ENCODE measurements at places on chromosomes 1 and 21.

DNA sequence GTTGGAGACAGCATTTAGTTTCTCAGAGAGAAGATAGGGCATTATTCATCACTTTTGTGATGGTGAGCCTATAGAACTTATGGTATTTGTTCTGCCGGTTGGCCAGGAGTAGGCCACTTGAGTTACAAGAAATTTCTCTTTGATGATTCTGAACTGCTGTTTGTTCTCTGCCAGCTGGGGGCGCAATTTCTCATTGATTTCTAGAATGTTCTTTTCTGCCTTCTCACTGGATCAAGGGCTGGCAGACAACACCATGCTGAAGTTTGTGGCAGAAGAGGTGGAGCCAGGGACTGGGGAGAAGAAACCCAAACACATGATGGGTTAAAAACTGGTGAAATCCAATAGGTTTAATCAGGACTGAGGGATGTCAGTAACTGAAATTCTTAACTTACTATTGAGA lies 360.6 kb downstream of the FAM72C start:
- no peak for DNase-seq

- DNase-seq: peak; percentile 53
Observed at GRCh38 chr1:116390195-116390594, 17.2 kb downstream of the ATP1A1 start.

DNA sequence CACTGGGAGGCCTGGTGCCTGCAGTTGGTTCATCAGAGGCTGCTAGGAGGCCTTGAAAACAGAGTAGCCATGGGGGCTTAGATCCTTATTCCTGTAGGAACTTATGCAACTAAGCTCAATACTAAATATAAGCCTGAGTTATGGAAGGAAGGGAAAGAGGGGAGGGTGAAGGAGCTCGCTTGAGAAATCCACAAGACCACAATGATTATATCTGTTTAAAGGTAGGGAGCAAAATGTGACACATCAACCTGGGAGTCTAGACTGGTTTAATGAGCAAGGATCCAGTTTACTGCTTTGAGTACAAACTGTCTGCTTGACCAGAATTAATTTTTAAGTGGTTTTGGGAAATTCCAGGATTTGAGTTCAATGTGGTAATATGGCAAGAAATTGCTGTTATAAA lies 20.4 kb upstream of the ANGPTL7 start:
- no peak for DNase-seq

- DNase-seq: no peak
Observed at GRCh38 chr1:25529518-25530185, 13.8 kb upstream of the LDLRAP1 start.

DNA sequence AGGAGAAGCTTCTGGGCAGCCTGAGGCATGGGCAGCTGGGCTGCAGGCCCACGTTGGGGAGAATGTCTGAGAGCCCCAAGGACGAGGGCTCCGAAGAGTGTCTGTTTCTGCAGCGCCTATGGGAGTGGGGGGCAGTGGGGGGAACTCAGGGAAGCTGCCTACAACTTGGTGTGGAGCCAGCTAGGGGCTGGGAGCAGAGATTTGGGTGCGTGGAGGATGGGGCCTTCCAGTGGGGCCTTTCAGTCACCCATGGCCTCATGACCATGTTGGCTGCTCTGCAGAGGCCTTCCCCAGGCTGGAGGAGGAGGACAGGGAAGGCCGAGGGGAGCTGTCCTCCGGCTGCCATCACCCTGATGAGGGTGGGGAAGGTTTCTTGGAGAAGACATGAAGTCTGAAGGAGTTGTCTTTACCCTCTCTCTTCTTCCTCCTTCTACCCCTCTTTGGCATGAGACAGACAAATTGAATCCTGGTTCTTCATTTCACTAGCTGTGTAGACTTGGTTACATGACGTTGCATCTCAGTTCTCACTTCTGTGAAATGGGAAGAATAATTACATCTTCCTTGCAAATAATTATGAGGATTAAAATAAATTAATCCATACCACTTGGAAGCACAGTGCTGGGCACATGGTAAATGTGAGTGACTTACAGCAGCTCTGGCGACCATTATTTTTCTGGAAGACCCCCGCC lies 8.3 kb downstream of the PPFIA4 start:
- no peak for DNase-seq

- no peak for DNase-seq
Observed at GRCh38 chr21:34782506-34783360, 113.9 kb downstream of the CLIC6 start.

DNA sequence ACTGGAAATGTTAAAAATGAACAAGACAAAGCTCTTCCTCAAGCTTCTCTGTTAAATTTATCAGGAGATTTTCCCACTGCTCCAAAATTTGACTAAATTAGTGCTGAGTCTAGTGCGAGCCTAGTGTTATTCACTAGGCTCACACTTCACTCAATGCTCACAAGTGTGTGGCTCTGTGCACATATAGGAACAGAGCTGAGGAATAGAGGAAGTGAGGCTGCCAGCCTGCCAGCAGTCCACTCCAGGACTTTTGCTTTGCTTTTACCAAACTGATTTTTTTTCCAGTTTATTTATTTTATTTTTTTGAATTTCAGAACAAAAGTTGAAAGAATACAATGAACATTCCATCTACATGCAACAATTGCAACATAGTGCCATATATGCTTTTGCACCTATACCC lies 87.2 kb downstream of the VAV3 start:
- no peak for DNase-seq
